Neural crest cell (in vitro differentiated cells): ENCODE measurements at places on chromosomes 1 and 21. TPM values are rescaled to one million over a fixed set of nuclear protein-coding genes. Genes with fewer than 3 reads are reported as not detected.

DNA sequence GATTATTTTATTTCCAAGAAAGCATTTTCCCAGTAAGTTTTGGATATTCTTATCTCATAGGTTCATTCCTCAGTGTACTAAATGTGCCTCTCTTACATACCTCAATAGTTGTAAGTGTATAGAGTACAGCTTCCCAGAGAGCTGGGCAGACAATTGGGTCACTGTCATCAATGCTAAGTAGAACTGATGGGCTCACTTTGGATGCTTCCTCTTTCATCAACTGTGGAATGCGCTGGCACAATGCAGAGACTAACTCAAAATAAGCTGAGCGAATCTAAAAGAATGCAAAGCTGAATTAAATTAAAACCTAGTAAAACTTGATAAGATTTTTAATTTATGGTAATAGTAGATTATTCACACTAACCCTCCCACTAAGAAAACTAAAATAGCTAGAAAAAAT is 21.5 kb downstream of the LTN1 start:
- peaks cover 23% of the 10 kb centered on the region for H3K36me3 ChIP-seq
- no peaks in the 10 kb centered on the region for H3K27me3 ChIP-seq
- peak overlapping the region; percentile 59 for H3K27ac ChIP-seq
- peaks cover 14% of the 10 kb centered on the region for H3K4me1 ChIP-seq
- peak overlapping the region; percentile 44 for H3K4me3 ChIP-seq

GRCh38 chr1:55197099-55197498 is 18.1 kb downstream of the USP24 start:
- H3K27ac ChIP-seq, result no peak overlapping the region
- H3K4me3 ChIP-seq, result no peak overlapping the region
- H3K4me1 ChIP-seq, result peaks cover 14% of the 10 kb centered on the region
- no peaks in the 10 kb centered on the region for H3K27me3 ChIP-seq
- peaks cover 16% of the 10 kb centered on the region for H3K36me3 ChIP-seq

GRCh38 chr1:76337542-76338219 is 263.1 kb downstream of the ST6GALNAC3 start:
- H3K27me3 ChIP-seq, result no peaks in the 10 kb centered on the region
- peaks cover 28% of the 10 kb centered on the region for H3K4me1 ChIP-seq
- no peak for DNase-seq
- peaks cover 7% of the 10 kb centered on the region for H3K36me3 ChIP-seq
- no peak overlapping the region for H3K4me3 ChIP-seq

The CNTN2 gene
- 24.9 and 26.3 TPM in 2 replicates for total RNA-seq
